MCF 10A (cell line): ENCODE measurements at places on chromosomes 3 and 15.

GRCh38 chr15:75995611-75996010 is 16.6 kb downstream of the NRG4 start:
- no peak for DNase-seq

GRCh38 chr15:54687628-54688027 is 509.1 kb downstream of the RSL24D1 start:
- no peak for DNase-seq

GRCh38 chr3:67472674-67473201 is 181.7 kb downstream of the SUCLG2 start:
- DNase-seq, result no peak

- no peak for DNase-seq
These were observed 57.8 kb downstream of the EPHB3 start for GRCh38 chr3:184619369-184619768.

- no peak for DNase-seq
These were observed 13.0 kb downstream of the TMEM44 start for GRCh38 chr3:194620196-194620595.

GRCh38 chr3:24305795-24306467 is 188.7 kb downstream of the THRB start:
- peak; percentile 55 for DNase-seq

GRCh38 chr3:58585994-58586393 is 8.8 kb upstream of the FAM107A start:
- no peak for DNase-seq

DNA sequence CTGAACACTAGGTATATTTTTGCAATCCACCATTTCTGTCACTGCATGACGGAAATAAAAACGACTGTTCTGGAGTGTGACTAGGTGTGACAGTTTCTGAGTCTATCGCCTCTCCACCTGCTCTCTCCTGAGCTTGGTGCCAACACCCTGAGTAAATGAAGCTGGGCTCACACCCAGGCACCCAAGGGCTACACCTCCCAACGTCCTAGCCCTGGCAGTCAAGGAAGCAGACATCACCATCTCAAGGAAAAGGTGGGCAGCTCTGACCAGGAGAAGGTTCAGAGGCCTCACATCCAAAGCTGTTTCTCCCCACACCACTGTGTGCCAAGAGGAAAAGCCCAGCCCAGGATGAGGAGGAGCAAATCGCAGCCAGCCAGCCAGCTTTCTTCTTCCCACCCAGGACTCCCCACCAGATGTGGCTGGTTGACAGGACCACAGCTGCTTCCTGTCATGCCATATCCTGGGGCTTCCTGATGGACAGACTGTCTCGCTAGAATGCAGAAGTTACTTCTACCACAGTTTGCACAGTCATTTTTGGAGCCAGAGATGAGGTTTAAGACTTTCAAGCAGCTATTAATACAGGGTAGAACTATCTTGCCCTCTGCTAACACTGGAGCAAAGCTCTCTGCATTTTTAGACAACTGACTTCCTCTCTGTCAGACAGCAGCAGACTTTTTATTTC is 3.3 kb downstream of the SCAMP2 start:
- no peak for DNase-seq

- DNase-seq, result no peak
These were observed 59.1 kb upstream of the IQSEC1 start for GRCh38 chr3:13132281-13132680.

DNA sequence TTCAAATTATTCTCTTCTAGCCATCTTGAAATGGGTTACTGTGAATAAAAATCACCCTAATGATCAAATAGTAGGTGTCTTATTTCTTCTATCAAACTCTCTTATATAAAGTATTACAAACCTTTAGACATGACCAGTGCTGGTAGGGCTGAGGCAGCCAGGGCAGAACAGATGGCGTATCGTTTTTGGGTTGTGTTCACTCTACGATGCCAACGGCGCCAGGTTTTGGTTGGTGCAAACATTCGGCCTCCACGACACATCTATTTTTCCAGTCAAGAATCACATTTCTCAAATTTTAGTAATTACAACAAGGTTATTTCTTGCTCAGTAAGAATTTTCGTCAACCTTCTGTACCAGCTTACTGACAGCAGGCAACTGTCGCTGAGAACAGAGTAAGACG is 2.2 kb downstream of the RPL4 start:
- no peak for DNase-seq

- peak; percentile 60 for DNase-seq
These were observed 98.8 kb upstream of the MB21D2 start for GRCh38 chr3:193016437-193016901.

DNA sequence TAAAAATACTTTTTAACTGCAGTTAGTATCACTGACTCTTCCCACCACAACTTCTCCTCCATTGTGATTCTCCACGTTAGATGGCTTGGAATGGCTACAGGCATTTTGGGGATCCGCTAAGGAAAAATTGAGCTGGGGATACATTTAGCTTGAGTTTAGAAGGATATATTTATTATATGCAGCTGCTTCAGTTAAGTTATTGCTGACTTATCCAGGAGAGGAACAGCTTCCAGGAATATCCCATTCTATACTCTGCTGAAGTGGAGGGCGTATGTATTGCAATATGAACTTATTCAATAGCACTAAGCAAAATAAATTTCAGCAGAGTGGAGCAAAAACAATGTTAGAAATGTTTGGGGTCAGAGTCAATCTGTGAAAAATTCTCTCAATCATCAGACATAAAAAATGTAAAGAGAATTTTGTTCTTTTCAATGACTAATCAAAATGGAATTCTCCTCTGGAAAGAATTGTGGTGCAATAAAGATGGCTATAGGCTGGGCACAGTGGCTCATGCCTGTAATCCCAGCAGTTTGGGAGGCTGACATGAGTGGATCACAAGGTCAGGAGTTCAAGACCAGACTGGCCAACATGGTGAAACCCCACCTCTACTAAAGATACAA is 84.7 kb downstream of the NCEH1 start:
- DNase-seq, result peak; percentile 73

- DNase-seq, result peak; percentile 51
These were observed 73.6 kb downstream of the EEFSEC start for GRCh38 chr3:128226795-128227395.

DNA sequence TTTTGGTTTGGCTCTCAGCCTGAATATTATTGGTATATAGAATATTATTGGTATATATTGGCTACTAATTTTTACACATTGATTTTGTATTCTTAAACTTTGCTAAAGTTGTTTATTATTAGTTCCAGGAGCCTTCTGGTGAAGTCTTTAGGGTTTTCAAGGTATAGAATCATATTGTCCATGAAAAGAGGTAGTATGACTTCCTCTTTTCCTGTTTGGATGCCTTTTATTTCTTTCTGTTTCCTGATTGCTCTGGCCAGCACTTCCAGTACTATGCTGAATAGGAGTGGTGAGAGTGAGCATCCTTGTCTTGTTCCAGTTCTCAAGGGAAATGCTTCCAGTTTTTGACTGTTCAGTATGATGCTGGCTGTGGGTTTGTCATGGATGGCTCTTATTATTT is 107.3 kb upstream of the LIPC start:
- DNase-seq, result no peak

DNA sequence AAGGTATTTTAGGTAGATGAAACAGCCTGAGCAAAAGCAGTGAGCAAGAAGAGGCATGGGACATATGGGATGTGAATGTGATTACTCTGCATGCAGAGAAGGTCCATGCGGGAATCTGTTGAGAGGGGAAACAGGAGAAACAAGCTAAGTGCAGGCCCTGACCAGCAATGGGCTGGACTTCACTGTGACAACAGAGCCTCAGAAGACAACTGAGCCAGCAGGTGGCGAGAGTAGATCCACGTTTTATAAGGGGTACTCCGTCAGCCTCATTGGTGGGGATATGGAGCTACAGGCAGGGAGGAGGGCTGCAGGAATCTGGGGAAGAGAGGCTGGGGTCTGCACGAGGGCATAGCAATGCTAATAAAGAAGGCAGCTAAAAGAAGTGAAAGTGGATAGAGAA is 405.9 kb upstream of the LMCD1 start:
- DNase-seq, result no peak

DNA sequence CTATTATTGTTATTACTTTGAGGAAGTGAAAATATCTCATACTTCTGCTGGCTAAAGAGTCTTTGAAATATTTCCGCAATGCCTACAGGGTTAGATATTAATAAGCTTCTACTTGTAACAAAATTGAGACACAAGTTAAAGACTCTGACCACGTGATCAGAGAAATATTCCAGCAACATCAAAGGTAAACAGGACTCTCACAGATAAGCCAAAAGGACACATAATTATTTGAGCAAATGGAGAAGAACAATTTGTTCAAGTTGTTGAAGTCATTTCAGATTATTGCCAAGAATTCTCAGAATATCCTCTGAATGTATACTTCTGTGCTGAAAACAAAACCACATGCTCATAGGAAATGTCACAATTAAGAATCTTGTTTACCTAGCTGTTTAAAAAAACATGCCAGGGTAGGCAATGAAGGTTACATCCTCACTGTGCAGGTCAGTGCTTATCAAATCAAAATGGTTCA is 225.8 kb upstream of the ALCAM start:
- peak; percentile 20 for DNase-seq

GRCh38 chr3:126287536-126288241 is 69.5 kb downstream of the KLF15 start:
- DNase-seq, result peak; percentile 39

DNA sequence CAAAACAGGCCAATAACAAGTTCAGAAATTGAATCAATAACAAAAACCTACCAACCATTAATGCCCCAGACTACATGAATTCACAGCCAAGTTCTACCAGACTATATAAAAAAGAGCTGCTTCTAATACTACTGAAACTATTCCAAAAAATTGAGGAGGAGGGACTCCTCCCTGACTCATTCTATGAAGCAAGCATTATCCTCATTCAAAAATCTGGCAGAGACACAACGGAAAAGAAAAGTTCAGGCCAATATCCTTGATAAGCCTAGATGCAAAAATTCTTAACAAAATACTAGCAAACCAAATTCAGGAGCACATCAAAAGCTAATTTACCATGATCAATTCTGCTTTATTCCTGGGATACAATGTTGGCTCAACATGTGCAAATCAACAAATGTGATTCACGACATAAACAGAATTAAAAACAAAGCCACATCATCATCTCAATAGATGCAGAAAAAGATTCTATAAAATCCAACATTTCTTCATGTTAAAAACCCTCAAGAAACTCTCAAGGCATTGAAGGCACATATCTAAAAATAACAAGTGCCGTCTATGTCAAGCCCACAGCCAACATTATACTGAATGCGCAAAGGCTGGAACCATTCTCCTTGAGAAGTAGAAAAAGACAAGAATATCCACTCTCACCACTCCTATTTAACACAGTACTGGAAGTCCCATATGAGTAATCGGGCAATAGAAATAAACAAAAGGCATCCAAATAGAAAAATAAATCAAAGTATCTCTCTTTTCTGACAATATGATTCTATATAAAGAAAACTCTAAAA is 573.6 kb upstream of the GRM7 start:
- peak; percentile 2 for DNase-seq

- DNase-seq, result no peak
These were observed 2.0 kb downstream of the FAM43A start for GRCh38 chr3:194687638-194688199.

DNA sequence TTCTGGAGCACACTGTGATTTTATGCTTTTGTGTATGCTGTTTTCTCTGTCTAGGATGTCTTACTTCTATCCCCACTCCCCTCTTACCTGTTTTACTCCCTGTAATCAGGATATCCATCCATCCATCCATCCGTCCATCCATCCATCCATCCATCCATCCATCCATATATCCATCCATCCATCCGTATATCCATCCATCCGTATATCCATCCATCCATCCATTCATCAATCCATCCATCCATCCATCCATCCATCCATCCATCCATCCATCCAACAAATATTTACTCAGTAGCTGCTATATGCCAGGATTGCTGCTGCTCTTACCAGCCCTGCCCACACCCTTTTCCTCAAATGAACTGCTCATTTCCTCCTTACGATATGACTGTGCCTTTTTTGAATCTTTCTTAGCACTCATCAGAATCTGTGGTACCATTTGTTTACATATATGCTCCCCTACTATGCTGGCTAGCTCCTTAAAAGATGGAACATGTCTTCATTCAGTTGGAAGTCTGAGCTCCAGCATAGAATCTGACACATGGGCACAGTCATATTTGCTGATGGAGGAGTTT is 35.2 kb downstream of the USP13 start:
- DNase-seq, result no peak

DNA sequence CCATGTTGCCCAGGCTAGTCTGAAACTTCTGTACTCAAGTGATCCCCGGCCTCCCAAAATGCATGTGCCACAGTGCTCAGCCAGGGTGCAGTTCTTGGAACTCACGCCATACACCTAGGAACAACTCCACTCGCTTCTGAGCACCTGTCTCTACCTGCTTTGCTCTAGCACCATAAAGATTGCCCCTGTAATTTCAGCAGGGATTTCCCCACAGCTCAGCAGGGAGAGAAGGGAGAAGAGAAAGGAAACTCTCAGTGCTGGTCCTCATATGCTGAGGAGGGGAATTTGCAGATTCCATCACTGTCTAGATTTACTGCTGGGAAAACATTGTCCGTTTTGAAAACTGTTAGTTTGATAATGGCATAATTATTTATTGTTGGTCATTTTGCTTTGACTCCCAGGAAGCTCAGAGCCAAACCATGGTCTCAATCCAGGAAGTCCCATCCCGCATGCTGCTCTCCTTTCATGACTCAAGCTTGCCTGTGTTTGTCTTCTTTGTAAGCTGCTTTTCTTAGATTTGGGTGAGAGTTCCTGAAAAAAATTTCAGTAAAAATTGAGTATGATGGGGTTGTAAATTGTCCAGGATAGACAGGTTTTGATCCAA is 24.2 kb downstream of the TRIM71 start:
- peak; percentile 3 for DNase-seq

GRCh38 chr15:96416934-96417759 is 86.6 kb downstream of the NR2F2 start:
- no peak for DNase-seq

GRCh38 chr3:99716463-99716995 is 78.1 kb downstream of the COL8A1 start:
- no peak for DNase-seq

DNA sequence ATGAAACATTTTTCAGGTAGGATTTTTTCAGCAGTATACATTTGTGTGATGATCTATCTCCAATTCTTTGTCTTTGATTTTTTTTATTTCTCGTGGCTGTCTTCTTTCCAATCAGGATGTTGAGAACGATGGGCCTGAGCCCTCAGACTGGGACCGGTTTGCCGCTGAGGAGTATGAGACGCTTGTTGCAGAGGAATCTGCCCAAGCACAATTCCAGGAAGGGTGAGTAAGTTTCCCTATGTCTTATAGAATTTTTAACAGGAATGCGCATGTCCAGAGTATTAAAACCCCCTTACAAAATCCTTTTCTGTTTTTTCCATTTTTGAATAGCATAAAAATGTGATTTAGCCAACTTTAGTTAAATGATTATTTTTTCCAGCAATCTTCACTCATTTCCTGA is 90.0 kb downstream of the MSL2 start:
- no peak for DNase-seq

GRCh38 chr15:77186594-77187011 is 115.7 kb upstream of the TSPAN3 start:
- peak; percentile 39 for DNase-seq
